ENCODE measurements at places on chromosomes 4 and X. TPM values are rescaled to one million over a fixed set of nuclear protein-coding genes. Genes with fewer than 3 reads are reported as not detected.

- DNase-seq, result no peak
Observed at GRCh38 chr4:15873117-15873516, 65.4 kb downstream of the FGFBP1 start.

- DNase-seq, result no peak
Observed at GRCh38 chrX:41377624-41378023, 43.7 kb downstream of the DDX3X start.

- DNase-seq, result peak; percentile 50
Observed at GRCh38 chr4:68375667-68376559, 26.0 kb upstream of the YTHDC1 start.

The DSPP gene
- not detected for total RNA-seq

Measured in epithelial cell of proximal tubule (primary cell).